Left colon (tissue), 2 donors: ENCODE measurements at places on chromosomes 3 and 15. TPM values are rescaled to one million over a fixed set of nuclear protein-coding genes. Genes with fewer than 3 reads are reported as not detected.

DNA sequence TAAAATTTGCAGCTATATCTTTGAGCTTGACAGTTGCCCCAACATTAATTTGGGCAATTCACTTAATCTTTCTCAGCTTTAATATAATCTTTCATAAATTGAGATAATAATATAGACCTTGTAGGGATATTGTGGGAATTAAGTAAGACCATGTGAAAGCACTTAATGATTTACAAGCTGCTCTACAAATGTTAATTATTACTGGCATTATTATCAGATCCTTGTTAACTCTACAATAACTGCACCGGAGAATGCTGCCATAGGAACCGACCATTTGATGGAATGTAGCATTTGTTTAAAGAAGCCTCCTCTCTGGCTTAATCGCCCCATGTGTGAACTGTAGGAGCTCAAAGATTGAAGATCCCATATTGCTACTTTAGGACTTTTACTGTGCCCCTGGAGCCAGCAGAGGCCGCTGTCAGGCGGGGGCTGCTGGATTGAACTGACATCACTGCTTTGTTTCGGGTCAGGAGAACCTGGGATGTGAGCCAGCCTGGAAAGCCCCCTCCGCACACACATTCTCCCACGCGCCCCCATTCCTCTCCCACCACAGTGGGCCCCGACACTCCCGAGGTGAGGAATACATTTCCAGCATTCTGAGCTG, 154.2 kb upstream of the TNIK start:
- DNase-seq: no peak

DNA sequence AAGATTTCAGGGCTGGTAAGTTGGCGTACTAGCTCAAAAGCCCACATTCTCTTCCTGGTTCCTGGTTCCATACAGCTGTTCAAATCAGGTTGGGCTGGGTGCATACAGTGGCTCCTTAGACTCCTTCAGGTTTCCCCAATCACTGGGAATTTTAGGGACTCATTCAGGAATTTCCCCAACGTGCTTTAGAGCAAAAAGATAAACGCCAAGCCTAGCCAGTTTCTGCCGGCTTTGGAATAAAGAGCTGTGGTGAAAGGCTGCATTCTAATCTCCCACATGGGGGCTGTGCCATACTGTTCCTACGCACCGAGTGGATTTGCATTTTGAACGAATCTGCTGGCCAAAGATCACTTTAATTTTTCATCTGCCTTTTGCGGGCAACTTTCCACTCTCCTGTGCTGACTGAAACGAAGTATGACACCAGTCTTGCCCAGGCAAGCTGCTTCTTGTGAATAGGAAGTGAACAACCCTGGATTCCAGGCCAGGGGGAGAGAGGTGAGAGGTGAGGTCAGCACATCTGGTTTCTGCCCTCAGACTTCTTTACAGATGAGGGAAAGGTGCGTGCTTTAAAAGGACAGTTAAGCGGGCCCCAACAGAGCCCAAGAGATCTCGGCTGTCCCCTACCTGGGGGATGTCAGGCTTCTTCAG, 184.2 kb upstream of the PDZRN3 start:
- DNase-seq: no peak

- DNase-seq: no peak
These were observed 12.6 kb downstream of the PTH1R start for GRCh38 chr3:46890132-46890531.

DNA sequence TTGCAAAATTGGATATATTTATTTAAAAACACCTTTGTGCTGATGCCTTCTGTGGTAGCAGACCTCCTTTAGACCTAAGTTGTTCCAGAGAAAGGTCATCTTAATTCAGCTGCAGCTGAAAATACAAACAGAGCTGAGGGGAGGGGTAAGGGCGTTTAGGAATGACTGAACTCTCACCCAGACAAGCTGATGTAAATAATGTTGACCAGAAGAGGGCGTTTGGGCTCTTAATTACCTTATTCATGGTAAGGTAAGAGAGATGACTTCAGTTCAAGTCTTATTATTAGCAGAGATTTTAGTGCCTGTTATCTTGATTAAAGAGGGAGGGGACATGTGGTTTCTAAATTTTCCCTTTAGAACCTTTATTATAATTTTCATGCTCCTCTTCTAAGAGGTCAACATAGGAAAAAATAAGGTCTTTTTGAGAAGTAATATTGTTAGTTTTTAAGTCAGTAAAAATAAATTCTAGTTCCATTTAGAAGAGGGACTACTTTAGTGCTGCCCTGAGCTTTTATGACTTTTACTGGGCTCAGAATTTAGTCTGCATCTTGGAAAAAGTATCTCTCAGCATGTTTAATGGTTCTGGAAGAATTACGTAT, 46.3 kb downstream of the GPR171 start:
- DNase-seq: no peak

- DNase-seq: no peak
These were observed 13.3 kb downstream of the ZNF592 start for GRCh38 chr15:84761607-84762131.

DNA sequence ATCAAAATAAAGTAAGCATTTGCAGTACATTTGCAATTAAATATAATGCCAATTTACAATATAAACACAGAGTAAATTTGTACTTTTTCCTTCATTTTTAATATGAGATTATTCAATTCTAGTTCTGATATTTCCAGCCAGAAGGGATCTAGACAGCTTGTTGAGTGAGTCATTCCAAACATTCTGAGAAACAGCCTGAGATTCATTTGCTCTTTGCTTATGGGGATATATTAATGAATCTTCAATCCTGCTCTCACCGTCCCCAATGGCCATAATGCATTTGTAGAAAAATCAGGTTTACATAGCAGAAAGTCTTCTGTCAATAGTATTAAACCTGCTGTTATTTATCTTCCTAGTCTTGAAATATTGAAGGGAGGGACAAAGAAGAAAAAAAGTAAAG, 554.2 kb downstream of the TUSC7 start:
- DNase-seq: no peak

DNA sequence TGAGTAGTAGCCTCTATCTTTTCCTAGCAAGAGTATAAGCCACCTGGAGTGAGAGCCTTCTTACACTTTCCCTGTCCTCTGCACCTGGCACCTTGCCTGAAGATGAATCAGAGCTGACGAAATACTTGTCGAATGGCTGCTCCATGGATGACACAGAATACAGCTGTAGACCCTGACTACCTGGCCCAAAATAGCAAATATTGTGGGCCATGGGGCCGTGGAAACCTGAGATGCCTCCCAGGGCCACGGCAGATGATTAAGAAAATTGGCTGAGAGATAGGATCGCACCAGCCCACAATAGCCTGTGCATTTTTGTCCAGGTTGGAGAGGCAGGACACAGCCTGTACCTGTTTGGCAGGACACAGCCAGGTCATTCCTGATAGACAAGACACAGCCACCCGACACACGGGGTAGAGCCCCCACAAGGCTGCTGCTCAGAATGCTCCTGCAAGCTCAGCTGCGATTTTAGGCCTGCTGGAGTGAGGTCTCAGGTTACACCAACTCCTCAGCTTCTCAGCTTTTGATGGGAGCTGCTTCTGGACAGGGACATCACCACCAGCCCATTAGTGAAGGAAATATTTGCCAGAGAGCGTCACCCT, 22.9 kb upstream of the TPM1 start:
- no peak for DNase-seq

- no peak for DNase-seq
These were observed 5.4 kb downstream of the MUC4 start for GRCh38 chr3:195806211-195806915.

DNA sequence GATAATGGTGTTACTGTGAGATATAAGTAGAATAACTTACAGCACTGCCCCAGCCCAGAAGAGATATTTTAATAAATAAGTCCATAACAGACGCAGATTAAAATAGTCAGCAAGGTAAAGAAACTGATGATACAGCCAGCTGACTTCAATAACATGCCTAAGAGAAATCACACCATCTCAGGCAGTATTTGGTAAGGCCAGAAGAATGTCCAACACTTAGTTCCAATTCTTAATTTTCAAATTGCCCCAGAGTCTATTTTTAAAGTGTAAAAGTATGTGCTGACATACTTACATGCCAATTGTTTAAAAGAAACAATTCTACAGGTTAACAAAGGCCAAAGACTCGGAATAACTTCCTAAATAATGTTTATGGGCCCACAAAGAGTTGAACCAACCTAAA, 1.6 kb downstream of the GNB4 start:
- DNase-seq: no peak

DNA sequence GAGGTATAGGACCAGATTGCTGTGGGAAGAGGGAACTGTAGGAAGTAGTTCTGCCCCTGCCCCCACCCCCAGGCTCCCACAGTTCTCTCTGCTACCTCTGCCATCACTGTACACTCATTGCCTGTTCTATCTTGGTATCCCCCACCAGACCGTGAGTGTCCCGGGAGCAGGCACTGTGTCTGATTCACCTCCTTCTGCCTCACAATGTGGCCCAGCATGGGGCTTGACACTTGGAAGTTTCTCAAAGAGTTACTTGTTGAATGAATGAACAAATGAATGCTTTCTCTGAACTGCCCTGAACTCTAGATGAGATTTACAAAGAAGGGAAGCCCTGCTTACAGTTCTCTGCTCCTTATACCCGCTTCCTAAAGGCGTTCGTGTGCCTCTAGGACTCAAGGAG, 27.1 kb upstream of the PIK3CB start:
- DNase-seq: no peak

DNA sequence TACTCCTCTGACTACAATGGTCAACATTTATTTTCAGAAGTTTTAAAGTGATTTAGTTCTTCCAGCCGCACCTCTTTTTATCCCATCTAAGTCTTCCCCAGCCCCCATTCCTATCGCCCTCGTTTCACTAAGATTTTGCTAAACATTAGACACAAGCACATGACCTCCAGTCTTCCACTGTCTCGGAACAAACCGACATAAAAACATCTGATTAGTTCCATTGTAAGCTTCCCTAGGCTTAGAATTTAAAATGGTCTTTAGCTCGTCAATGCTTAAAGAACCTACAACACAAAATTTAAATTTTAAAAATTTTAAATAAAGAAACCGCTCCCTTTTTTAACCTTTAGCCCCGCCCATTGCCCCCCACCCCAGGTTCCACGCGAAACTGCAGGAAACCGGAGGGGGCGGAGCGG, 284 bp upstream of the TSC22D2 start:
- no peak for DNase-seq

GRCh38 chr3:140532793-140533330, 145.0 kb upstream of the TRIM42 start:
- DNase-seq: no peak

- peak; percentile 16 for DNase-seq
These were observed 370.0 kb upstream of the FRG2C start for GRCh38 chr3:75294124-75294523.

- DNase-seq: no peak
These were observed 77.4 kb downstream of the FLNB start for GRCh38 chr3:58085616-58086015.

DNA sequence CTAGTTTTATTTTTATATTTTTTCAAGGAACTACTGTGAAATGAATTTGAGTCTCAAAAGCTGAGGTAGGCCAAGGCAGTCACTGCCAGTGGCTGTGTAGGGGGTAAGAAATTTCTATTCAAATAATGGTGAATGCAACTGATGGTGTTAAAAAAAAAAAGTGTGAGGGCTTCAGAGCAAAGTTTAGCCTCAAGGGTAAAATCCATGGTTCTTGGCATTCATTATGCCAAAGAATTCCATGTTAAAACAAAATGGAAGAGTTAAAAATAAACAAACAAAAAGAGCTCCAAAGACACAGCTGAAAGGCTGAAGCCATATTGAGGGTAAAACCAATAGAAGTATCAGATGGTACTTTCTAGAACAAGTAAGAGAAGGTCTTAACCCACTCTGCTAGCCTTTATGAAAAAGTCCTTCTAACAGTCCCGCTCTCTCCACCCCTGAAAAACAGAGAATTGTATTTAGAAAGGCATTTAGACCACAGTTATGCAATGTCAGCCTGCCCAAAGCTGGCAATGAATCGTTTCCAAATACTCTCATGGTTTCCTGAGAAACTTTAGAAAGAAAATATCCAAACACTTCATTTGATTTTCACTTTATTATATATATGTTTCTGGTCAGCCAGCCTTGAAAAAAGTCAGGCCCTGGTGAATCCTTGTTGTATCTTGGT, 158.4 kb upstream of the GMNC start:
- no peak for DNase-seq

Gene ANKRD63
- not detected for total RNA-seq

Gene GMNC
- not detected for total RNA-seq

Gene SAMD7
- not detected for total RNA-seq

Gene CCR1
- total RNA-seq: 1.3 TPM

Gene MYO5C
- 73.9 TPM for total RNA-seq

Gene WDR72
- 1.2 TPM for total RNA-seq

Gene ZIC1
- not detected for total RNA-seq

Gene IMPG2
- total RNA-seq: 0.11 TPM

Gene ZXDC
- 30.2 TPM for total RNA-seq
